ENCODE measurements at places on chromosomes 12 and 14.

DNA sequence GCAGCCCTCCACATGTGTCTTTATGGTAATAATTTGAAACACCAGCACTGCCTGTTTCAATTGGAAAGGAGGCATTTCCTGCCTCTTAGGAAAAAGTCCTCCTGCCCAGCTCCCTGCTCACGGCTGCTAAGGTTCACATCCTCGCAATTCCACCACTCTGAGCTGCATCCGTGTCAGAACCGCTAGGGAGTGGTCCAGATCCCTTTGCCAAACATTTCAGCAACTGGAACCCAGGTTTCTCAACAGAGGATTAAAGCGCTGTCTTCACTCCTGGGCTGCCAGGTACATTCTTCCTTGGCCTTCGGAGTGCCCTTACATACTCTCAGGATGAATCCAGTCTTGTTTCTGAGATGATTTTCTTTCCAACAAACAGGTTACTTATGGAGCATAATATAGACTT lies 23.3 kb downstream of the C14orf132 start:
- no peak for DNase-seq

DNA sequence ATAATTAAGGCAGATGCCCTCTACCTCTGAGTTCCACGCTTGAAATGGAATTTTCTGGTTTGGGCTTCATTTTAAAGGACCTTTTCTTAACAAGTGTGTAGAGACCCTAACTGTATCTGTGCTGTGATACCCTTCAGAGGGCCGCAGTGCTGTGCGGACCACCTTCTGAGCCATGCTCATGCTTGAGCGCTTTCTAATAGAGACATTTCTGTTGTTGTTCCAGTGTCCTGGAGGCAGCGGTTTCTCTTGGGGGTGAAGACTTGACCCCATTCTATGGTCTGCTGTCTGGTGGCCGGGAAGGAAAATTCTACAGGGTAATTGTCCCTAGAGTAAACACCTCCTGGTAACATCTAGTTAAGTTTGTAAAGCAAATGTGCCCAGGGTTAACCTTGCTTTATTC lies 46.7 kb upstream of the BCL7A start:
- no peak for DNase-seq

DNA sequence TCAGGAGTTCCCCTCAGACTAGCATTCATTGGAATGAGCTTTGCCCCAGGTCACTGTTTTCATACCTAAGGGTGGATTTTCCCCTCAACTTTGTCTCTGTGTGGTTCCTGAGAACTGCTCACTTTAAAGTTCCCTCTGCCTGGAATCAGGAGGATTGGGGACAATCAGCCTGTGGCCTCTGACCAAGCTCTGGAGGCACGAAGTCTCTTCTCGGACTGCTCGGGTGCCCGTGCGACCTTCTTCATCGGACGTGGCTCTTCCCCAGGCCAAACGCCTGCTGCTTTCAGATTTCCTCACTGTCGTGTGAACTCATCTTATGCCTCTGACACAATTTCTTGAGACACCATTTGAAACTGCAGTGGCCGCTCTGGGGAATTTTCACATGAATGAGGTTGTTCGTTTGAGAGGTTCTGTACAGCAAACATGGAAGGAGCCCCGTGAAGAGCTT lies 153.7 kb upstream of the PZP start:
- no peak for DNase-seq

GRCh38 chr14:50101417-50101816 lies 15.0 kb downstream of the VCPKMT start:
- no peak for DNase-seq

DNA sequence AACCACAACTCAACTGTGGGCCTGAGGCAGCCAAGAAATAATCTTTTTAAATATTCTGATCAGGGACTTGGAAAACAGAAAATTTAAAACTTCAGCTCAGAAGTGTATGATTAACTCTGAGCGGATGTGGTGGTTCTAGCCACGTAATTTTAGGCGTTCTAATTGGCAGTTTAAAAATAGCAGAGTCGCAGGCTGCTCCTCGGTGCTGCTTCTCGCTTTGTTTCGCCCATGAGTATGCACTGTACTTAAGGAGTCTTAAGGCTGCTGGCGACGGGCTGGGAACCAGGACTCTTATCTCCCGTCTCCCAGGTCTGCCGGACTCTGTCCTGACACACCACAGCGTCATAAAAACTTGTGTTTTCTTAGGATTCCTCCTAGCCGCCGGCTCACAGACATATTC lies 113.4 kb upstream of the PELI2 start:
- DNase-seq, result no peak

GRCh38 chr12:4135919-4136605 lies 137.5 kb upstream of the CCND2 start:
- peak; percentile 32 for DNase-seq

DNA sequence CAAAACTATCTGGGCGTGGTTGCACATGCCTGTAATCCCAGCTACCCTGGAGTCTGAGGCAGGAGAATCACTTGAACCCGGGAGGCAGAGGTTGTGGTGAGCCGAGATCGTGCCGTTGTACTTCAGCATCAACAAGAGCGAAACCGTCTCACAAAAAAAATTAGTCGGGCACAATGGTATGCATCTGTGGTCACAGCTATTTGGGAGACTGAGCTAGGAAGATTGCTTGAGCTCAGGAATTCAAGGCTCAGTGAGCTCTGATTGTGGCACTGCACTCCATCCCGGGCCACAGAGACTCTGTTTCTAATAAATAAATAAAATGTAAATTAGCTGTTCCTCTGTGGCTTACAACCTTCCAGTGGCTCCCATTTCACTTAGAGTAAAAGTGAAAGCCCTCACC lies 28.0 kb downstream of the RCOR1 start:
- DNase-seq, result no peak

DNA sequence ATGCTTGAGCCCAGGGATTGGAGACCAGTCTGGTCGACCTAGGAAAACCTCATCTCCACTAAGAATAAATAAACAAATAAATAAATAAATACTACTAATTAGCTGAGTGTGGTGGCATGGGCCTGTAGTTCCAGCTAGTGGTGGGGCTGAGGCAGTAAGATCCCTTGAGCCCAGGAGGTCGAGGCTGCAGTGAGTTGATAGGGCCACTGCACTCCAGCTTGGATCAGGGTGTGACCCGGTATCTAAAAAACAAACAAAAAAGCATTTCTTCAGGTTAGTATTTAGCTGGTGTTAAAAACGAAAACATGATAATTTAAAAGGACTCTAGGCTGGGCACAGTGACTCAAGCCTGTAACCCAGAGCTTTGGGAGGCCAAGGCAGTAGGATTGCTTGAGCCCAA lies 1.2 kb upstream of the FGD4 start:
- DNase-seq, result no peak

DNA sequence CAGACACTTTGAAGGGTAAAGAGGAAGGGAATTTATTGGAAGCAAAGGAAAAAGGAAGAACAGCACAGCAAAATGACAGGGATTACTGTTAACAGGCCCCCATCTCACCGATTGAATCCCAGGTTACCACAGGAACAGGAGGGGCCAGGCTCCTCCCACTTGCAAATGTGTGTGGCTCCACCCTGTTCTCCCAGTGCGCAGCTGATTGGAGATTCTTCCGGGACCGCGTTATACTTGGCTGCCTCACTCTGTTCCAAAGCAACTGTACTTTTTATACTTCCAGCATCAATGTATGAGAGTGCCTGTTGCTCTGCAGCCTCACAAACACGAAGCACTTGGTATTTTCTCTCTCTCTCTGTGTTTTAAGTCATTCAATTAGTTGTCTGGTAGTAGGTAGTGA lies 273.6 kb upstream of the MDGA2 start:
- no peak for DNase-seq

DNA sequence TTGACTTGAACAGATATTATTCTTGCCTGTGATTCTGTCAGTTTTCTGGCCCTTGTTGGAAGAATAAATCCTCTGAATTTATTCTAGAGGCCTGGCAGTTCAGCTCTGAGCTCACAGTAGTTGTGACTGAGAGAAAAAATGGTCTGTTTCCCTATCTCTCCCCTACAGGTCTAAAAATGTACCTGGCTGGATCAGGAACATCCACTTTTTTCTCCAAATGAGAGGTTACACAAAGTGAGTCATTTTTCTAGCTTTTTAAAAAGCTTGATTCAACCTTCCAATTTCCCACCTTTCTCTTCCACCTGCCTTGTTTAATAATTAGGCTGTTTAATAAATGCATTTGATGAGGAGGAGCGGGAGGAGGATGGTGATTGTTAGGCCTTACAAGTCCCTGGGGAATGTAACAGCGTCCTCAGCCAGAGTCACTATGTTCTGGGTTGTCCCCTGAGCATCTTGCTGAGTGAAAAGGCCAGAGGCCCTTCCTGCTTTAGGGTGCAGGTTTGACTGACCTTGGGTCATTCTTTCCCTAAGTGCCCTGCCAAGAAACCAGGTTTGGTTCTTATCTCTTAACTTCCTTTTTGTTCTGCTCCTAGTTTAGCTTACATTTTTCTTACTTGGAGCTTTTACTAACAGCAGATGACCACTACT lies 91.7 kb upstream of the FUT8 start:
- no peak for DNase-seq

DNA sequence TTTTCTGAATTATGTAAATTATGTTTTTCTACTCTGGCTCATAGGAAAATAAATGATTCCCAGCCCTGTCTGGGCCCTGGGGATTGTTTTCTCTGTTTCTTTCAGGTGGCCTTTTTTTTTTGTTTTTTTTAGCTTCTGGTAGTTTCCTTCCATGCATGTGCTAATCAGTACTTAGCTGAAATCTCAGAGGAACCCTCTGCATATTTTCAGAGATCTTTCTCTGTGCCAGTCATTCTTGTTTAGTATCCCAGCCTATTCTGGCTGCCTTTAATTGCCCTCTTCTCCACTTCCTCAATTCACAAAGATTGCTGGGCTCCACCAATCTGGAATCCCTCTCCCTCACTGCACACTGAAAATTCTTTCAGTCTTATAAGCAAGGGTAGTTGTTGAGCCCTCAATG lies 46.9 kb downstream of the CNOT2 start:
- no peak for DNase-seq

DNA sequence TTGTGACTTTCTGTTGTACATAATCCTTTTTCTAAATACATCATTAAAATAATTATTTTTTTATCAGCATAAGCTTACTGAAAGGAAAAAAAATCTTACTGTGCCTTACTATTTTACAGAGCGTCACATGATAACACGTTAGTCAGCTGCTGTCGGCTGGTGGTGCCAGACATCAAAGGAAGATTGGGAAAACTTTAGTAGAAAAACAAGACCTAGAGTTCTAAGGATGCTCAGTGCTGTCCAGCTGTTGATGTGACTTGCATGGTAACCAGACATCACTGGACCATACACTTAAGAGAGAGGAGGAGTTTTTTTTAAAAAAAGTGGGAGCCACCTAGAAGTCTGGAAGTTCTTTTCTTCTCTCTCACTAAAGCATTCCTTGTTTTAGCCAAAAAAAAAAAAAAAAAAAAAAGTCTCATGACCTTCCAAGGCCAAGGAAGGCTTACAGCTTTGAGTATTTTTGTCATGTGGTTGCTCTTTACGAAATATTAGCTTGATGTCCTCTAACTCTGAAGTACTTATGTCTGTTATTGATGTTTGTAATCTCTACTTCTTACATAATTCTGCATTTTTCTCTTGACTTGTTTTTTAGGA lies 4.5 kb downstream of the RASSF8 start:
- DNase-seq, result no peak

GRCh38 chr12:113222730-113223531 lies 1.7 kb downstream of the TPCN1 start:
- DNase-seq, result no peak

- no peak for DNase-seq
These were observed at the start of gene RPL10L for GRCh38 chr14:46651526-46652144. Gene RPL10L, minus strand, starts transcription at chr14:46651781. Its CDS starts 45 bp downstream, at chr14:46651736.

DNA sequence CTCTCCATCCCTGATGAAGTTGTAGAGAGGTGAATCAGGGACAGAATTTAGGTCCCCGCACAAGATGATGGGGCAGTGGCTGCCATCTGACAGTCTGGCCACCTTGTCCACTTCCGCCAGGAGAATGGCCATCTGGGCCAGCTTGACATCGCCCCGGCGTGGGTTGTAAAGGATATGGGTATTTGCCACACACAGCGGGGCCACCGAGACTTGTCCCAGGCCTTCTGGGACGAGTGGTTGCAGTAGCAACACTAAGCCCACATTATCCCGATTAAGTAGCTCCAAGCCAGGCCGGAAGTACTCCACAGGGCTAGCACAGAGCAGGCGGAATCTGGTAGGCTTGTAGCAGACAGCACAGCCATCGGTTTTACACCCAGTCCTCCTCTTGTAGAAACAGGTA lies 6.2 kb downstream of the ANGEL1 start:
- no peak for DNase-seq

- no peak for DNase-seq
These were observed 3.2 kb downstream of the PABPN1 start for GRCh38 chr14:23324455-23324846.

DNA sequence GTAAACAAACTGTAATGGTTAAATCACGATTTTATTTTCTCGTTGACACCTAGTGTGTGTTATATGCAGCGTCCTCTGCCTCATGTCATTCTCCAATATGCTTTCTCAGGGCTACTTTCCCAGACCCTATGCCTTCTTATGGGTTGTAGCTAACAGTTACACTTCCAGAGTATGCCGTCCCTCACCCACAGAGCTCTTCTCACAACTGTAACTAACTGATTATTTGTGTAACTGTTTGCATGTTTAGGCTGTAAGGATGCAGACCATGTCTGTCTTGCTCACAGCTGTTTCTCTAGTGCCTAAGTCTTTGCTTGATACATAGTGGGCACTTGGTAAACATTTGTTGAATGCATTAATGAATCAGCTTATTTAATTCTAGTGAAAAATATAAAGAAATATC lies 417.5 kb downstream of the ZFP36L1 start:
- no peak for DNase-seq

- no peak for DNase-seq
These were observed 9.9 kb downstream of the BCL7A start for GRCh38 chr12:122031342-122032216.

DNA sequence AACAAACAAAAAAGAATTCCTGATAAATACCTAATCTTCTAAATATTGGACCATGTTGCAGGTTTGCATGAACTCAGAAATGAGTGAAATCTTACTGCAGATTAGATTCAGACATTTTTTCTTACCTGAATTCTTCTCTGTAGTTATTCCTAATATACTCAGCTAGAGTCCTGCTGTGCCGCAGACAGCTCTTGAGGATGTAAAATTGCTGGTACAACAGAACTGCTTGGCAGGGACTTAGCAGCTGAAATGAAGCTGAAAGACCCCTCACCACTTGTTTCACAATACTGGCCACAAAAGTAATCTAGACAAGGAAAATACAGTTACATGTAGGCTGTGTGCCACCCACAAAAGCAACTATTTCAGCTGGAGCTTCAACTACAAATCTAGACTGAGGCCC lies 48.3 kb upstream of the KICS2 start:
- DNase-seq, result no peak

- no peak for DNase-seq
These were observed 161.8 kb downstream of the EFCAB11 start for GRCh38 chr14:89792489-89793366.

GRCh38 chr12:89932954-89933353 lies 224.3 kb upstream of the ATP2B1 start:
- no peak for DNase-seq
